ENCODE measurements at places on chromosomes 1 and 21. TPM values are rescaled to one million over a fixed set of nuclear protein-coding genes. Genes with fewer than 3 reads are reported as not detected.
A peak's percentile ranks its signal among the peaks of the same experiment; 100 is the strongest.

The SMIM34 gene
- total RNA-seq: not detected

The CD5L gene
- not detected for total RNA-seq

The TOE1 gene
- 14.4 TPM for total RNA-seq

The PRKCZ gene
- 26.0 TPM for total RNA-seq

The BRINP2 gene
- total RNA-seq: 0.21 TPM

The CNN3 gene
- total RNA-seq: 177 TPM

The LCE2C gene
- 0.34 TPM for total RNA-seq

The KCNE2 gene
- total RNA-seq: not detected

The SLC2A5 gene
- total RNA-seq: 0.14 TPM

The BMP8B gene
- 0.10 TPM for total RNA-seq

The WNT3A gene
- total RNA-seq: not detected

The NBPF4 gene
- total RNA-seq: not detected

The FMN2 gene
- total RNA-seq: not detected

The FCER1A gene
- not detected for total RNA-seq

The KLF17 gene
- not detected for total RNA-seq

- peak; percentile 76 for DNase-seq
Measured at GRCh38 chr1:160739098-160739511, at the start of gene SLAMF7. SLAMF7 (plus strand) TSS chr1:160739247; CDS start chr1:160739302, 55 bp downstream.

- DNase-seq: peak; percentile 83
Measured at GRCh38 chr1:39976732-39977131, 21.8 kb downstream of the MFSD2A start.

DNA sequence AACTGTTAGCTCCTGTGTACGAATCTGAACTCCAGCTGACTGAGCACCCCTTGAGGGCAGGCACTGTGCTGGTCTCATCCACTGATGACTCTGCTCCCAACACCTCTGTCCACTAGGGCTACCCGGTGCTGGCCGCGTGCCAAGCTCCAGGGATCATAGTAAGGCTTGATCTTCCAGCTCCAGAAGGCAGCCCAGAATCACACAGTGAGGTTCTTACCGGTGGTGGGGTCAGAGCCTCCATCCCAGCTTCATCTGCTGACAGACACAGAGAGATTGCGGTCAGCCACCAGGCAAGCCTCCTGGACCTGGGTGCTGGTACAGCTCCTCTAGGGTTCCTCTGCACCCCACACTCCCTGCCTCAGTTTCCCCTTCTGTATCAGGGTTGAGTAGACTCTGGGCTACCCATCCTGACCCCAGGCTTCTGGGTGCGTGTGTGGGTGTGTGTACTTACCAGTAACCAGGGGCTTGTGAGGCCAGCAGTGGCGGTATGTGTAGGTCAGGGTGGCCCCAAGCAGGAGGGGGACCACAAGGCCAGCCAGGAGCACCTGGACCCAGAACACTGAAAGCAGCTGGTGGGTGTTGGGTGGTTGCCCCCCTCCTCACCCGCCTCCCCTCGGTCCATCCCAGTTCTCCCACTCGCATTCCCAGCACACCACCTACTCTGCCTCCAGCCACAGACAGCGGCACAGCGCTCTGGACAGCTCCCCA lies 3.4 kb downstream of the TNFRSF25 start:
- no peak for DNase-seq

DNA sequence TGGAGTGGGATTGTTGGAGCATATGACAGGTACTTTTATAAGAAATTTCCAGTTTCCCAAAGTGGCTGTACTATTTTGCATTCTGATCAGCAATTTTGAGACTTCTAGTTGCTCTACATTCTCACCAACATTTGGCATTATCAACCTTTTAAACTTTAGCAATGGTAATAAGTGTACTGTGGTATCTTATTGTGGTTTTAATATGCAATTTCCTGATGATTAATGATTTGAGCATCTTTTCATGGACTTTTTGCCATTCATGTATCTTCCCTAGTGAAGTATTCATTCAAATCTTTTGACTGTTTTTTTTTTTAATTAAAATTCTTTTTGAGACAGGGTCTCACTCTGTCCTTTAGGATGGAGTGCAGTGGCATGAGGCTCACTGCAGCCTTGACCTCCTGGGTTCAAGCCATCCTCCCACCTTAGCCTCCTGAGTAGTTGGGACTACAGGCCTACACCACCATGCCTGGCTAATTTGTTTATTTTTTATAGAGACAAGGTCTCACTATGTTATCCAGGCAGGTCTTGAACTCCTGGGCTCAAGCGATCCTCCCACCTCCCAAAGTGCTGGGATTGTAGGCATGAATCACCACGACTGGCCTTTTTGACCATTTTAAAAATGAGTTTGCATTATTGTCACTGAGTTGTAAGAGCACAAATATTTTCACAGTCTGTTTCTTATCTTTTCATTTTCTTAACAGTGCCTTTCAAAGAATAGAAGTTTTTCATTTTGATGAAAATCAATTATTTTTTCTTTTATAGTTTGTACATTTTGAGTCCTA lies 7.8 kb upstream of the SLC6A9 start:
- DNase-seq: no peak

GRCh38 chr1:56094168-56094567 lies 485.2 kb downstream of the PLPP3 start:
- DNase-seq: no peak

DNA sequence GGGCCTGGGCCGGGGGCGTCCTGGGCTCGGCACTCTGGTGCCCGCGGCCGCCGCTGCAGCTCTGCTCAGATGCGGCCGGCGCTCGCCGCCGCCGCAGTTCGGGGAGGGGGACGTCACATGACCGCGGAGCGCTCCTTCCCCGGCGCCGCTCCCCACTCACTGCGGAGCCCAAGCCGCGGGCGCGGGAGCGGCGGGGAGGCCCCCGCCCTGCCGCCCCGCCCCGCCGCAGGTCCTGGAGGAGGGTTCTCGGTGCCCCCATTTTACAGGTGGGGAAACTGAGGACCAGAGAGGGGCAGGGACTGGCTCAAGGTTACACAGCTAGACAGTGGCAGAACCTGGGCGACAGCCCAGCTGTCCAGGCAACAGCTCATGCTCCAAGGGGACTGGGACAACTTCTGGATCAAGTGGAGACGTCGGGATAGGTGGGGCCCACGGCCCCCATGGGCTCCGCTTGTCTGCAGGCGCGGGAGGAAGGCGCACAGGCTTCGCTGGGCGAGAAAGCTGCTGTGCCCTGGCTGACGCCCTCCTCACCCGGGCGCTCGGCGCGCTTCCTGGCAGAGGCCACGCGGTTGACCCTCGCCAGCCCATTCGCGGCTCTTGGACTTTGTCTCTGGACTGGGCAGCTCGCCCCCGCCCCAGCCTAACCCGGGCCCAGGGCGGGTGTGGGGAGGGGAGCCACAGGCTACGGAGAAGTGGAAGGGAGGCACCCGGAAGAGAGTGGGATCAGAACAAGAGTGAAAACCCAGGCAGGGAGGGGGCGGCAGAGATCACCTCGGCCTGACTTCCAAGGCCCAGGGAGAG lies at the start of gene RAP1GAP:
Gene RAP1GAP (minus strand): TSS at position 100 of the 801 bp plus-strand sequence. CDS start 49,325 bp downstream, outside the sequence.
- no peak for DNase-seq

DNA sequence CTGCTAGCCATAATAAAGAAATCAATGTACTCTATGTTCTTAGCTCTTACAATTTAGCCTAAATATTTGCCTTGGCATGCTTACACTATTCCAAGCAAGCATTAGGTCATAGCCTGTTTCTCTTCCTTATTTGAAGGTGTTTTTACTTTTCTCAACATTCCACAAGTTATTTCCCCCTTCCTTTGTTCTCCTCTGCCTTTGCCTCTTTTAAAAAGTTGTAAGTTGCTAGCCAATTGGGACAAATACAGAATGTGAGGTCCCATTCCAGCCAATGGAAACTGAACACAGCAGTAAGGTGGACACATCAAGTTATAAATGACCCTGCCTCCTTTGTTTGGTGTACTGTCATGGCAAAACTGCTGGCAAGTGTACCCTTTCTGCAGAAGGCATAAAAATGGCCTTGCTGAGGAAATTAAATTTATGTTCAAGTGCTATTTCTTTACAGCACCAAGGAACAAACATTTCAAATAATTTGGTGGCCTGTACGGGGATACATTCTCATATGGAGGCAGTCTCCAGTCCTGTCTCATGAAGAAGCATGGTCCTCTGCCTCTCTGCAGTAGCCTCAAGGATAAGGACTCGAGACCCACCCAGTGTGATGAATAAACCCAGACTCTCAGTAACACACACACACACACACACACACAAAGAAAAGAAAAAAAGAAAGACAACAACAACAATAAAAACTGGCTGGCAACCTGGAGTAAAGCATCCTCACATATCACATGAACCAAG lies 28.8 kb upstream of the FMO1 start:
- DNase-seq: peak; percentile 56

- DNase-seq: no peak
Measured at GRCh38 chr1:186865857-186866256, 37.1 kb downstream of the PLA2G4A start.

- DNase-seq: no peak
Measured at GRCh38 chr1:27574001-27574781, 29.8 kb downstream of the AHDC1 start.

DNA sequence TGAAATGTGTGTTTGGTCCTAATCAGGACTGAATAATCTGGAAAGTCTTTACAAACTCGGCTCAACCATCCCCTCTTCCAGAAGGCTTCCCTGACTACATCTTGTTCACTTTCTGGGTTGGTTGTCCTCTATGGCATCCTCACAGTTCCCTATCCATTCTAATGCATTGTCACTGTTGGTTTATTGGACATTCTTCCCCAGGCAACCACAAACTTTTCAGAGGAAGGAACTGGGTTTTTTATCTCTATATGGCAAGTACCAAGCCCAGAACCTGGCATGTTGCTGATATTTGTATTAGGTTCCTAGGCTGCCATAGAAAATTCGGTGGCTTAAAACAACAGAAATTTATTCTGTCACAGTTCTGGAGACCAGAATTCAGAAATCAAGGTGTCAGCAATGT lies 363.5 kb upstream of the ST6GALNAC5 start:
- no peak for DNase-seq

GRCh38 chr1:113217447-113218208 lies 144.6 kb downstream of the LRIG2 start:
- DNase-seq: no peak

GRCh38 chr1:37691497-37692077 lies 729 bp upstream of the CDCA8 start:
- DNase-seq: peak; percentile 13

- peak; percentile 83 for DNase-seq
Measured at GRCh38 chr1:8661185-8662110, 156.0 kb downstream of the RERE start.

DNA sequence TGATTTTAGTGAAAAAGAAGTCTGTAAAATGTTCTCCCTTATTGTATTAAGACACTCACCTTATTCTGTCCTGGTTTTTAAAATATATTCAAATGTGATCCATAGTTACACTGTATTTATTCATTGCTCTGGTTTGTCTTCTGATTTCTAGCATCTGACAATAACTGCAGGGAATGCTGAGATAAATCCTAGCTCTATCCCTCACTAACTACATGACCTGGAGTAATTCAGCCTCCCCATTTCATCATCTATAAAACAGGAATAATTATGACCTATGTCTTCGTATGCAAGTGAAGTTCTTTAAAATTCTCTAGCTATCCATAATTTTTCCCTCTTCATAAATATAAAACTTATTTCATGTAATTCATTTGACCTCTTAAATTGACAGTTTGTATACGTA lies 104.0 kb upstream of the ESRRG start:
- DNase-seq: no peak

DNA sequence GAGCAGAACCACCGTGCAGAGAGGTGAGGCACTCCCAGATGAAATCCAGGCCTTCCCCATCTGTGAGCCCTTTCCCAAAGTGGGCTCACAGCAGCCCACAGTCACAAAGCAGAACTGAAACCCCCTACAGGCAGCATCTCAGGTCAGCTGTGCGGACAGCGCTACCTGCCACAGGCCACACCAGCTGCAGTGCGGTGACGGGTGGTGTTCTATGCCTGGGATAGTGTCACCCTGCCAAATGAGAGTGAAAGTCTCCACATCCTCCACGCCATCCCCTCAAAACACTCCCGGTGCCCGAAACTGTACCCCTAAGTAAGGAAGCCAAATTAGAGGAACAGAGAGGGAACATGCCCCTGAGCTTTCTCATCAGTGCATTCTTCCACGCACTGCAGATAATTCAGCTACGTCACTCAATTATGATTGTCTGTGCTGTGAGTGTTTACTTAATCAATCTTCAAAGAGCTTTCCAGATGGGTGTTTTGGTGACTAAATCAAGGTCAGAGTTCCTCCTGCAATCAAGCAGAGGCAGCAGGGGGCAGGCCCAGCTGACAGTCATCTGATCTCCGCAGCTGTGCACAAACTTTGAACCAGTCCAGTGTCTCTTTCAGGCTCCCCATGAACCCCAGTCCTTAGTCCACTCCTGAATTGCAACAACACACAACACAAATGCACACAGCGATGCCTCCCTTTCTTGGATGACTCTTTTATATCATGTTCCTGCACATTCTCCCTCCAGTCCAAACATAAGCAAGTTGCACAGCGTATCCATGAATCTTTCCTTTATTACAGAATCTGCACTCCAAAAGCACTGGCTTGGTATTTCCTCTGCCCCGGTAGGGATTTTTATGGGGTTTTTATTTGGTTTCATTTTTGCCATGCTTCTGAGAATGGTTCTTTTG lies 150.0 kb downstream of the TOMM20 start:
- DNase-seq: no peak

GRCh38 chr1:157400766-157401165 lies 151.5 kb downstream of the FCRL5 start:
- no peak for DNase-seq

- DNase-seq: peak; percentile 4
Measured at GRCh38 chr1:169161496-169162194, 55.2 kb downstream of the ATP1B1 start.

- DNase-seq: no peak
Measured at GRCh38 chr21:44849616-44850130, 23.8 kb downstream of the PTTG1IP start.

DNA sequence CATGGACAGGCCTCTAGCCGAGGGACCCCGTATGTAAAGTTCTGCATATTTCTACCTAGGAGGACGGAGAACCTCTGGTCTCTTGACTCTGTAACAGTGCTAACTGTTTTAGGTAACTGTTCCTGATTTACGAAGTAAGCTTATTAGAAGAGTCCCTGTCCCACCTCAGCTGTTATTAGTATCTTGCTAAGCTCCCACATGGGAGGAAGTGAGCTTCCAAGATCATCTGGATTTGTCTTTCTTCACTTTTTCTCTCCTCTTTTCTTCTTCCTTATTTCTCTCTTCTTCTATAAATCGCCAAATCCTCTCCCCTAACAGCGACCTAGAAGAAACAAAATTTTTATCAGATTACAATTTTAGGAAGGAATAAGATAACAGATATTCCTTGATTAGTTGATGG lies 4.4 kb downstream of the CD53 start:
- DNase-seq: no peak

DNA sequence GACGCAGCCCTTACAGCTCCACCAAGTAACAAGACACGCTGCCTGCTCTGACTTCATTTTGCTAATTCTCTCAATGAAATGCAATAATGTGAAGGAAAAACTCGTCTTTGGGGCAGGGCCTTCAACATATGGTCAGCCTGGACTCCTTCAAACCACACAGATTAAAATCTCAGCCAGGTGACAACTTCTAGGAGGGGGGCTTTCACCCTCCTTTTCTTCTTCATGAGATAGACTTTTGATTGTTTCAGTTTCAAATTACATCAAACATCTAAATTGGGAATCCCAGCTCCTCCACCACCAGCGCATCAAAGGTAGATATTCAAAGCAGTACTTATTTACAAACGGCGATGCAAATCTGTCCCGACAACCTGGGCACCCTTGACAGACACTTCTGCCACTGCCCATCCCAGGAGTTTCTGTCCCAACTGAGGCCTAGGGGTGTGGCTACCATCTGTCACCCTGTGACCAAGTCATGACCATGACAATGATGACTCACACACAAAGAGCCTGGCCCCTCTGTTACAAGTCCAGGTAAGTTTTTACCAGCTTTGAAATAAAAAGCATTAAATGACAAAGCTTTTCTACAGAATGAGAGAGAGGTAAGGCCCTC lies 29.7 kb downstream of the SSBP3 start:
- no peak for DNase-seq

All from foreskin keratinocyte (primary cell).